Activated naive CD8-positive, alpha-beta T cell treated with anti-CD3 and anti-CD28 coated beads, Interleukin-2, amount 50 U/mL, for 24 hours (primary cell): ENCODE measurements at places on chromosomes 13 and 19.

- no peak for DNase-seq
These were observed 28.4 kb downstream of the MCF2L start for GRCh38 chr13:112997188-112998130.

DNA sequence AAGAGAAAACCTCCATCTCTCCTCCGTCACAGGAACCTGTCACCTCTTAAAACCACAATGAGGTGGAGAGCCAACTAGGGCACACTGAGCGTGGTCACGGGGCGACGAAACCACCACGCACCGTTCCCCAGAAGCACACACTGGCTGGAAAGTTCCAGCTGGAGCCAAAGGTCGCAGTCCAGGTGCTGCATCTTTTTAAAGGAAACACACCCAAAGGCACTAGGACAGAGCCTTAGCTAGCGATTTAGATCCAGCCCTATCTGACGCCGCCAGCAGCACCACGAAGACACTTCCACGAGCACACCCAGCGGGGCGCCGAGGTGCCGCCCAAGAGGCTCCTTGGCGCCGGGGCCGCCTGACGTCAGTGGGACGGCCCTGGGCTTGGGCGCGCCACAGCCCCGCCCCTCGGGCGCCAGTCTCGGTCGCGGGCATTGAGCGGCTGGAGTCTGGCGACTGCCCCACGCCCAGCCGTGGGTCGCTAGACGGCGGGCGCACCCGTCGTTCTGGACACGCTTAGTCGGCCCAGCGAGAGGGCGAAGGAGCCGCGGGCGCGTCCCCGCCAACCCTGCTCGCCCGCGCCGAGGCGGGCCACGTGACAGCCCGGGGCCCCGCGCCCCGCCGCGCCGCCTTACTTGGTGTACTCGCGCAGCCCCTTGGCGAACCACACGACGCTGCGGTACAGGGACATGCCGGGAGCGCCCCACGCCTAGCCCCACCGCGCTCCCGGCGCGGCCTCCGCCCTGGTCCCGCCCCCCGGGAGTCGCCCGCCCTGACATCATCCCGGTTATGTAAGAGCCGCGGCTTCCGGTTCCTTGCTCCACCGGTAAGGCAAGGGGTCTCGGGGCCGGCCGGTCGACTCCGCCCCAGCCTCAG, at the start of gene DHRS12:
Gene DHRS12, minus strand, starts transcription at position 742 of the 873 bp plus-strand sequence. CDS start 4,504 bp downstream, outside the sequence.
- peak; percentile 86 for DNase-seq

DNA sequence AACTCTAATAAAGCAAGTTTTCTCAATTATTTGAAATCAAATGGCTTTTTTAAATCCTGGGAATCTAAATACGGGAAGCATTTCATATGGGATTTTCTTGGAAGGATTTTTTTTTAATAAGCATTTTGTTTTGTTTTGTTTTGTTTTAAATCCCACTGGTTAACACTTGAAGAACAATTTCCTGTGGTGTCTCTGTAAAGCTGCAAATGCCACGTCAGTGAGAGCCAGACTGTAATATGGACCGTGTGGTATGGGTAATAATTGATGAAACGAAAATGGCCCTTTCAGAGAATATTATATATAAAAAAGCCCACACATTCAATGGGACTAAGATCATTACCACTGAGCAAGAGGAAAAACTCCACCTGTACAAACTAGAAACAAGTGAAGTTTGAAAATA, 33.9 kb upstream of the MIR17HG start:
- no peak for DNase-seq

GRCh38 chr19:58354478-58355030, 1.3 kb upstream of the A1BG start:
- no peak for DNase-seq

GRCh38 chr13:22074403-22074802, 403.5 kb downstream of the FGF9 start:
- no peak for DNase-seq

DNA sequence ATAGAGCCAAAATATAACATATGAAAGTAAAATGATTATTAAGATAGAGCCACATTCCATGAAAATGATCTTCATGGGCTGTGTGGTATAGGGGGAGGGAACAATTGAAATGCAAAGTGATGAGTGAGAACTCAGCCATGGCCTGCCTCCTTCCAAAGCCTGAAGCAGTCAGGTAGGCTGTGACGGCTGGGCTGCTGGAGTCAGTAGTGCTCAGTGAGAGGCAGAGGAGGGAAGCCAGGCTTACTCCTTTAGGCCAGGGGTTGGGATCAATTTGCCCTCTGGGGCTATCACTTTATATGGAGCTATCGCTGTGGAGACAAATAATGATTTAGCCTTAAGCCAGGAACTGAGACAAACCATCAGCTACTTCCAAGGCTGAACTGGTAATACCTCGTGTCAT, 654.9 kb downstream of the FGF9 start:
- no peak for DNase-seq

DNA sequence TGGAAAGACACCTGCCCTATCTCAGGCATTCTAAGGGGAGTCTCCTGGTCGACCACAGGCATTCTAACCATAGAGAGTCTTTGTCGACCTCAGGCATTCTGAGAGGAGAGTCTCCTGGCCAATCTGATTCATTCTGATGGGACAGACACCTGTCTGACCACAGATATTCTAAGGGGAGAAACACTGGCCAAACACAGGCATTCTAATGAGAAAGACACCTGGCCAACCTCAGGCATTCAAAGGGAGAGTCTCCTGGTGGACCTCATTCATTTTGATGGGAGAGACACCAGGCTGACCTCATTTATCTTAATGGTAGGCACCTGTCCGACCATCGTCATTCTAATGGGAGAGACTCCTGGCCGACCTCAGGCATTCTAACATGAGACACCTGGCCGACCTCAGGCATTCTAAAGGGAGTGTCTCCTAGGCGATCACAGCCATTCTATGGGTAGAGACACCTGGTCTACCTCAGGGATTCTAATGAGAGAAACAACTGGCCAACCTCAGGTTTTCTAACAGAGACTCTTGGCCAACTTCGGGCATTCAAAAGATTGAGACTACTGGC, 1351.5 kb downstream of the UQCRFS1 start:
- DNase-seq, result no peak

GRCh38 chr19:3282155-3282554, 57.7 kb downstream of the CELF5 start:
- DNase-seq, result no peak

- DNase-seq, result no peak
These were observed 8.5 kb downstream of the MBD3L1 start for GRCh38 chr19:8840708-8841107.

- no peak for DNase-seq
These were observed 47.6 kb downstream of the N4BP2L2 start for GRCh38 chr13:32491028-32491427.

- DNase-seq, result no peak
These were observed 167.1 kb downstream of the FGF9 start for GRCh38 chr13:21837841-21838551.

GRCh38 chr19:5372572-5373200, 32.1 kb upstream of the PTPRS start:
- DNase-seq, result no peak

DNA sequence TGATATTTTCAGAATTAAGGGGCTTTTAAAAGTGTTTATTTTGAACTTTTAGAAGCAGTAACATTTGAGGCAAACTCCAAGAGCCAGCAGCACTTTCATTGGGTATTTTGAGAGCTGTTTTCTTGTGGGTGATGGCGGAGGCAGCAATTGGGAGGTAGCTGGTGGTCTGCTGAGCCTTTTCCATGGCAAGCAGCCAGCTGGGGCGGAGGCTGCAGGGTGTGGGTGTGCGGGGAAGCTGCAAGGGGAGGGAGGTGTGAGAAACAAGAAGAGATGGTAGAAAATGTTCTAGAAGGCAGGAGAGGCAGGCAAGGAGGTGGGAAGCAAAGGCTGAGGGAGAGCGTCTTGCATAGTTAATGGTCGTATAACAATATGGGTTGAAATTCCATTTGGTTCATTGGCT, 223.4 kb upstream of the HTR2A start:
- DNase-seq, result no peak

GRCh38 chr13:51457086-51457815, 4.4 kb upstream of the INTS6 start:
- DNase-seq, result no peak

- DNase-seq, result peak; percentile 51
These were observed 117.9 kb downstream of the STOML3 start for GRCh38 chr13:38872693-38873092.
